ENCODE measurements at places on chromosomes 5 and 9.

DNA sequence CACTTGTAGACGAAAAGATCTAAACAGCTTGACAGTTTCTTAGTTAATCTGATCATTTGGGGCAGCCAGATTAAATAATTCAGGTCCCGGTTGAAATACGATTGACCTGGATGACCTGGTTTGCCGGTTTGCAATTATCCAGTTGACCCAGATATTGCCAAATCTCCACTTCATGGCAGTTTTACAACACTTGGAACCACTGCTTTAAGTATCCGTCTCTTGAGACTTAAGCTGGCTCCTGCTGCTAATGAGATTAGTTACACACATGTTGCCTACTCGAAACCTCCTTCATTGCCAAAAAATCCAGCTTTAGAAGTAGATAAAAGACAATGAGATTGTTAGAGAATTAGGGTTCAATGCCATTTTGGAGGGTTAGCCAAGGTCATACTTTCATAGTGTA lies 136.2 kb upstream of the HAPLN1 start:
- DNase-seq = no peak

DNA sequence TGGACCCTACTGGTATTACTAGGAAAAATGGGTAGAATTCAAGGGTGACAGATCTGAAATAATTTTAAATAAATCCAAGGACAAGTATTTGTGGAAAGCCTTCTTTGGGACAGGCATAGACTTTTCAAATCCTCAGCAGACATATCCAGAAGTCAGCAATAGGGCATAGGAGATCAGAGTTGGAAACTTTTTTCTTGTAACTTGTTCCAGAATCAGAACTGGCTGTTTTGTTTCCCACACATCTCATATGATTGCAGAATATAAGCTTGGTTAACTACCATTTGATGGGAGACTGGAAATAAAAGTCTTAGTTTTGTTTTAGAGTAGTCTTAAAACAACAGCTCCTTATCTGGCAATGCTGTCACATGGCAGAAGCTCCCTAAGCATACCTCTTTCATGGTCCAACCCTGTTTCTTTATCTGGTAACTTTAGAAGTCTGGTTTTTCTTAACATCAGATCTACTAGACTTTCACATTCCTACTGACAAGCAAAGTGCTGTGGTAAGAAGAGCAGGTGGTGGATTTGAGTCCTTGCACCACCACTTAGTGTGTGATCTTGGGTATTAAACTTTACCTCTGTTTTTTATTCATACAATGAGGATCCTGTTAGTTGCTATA lies 25.1 kb downstream of the XRCC4 start:
- DNase-seq = no peak

GRCh38 chr5:158883502-158883901 lies 216.2 kb downstream of the EBF1 start:
- no peak for DNase-seq

DNA sequence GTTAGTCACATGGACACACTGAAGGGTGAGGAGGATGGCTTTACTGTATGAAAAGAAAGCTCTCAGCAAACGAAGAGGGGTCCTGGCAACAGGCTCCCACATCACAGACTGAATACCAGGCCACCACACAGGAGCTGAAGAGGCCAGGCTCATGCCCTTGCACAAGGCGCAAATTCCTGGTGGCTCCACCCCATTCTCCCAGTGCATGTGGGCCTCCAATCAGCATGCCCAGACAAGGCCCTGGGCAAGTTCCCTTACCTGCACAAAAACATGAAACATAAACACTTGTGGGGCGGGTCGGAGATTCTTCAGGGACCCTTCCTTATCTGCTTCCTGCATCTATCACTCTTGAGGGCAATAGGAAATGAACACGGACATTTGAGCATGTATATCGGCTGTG lies 935.8 kb upstream of the EDIL3 start:
- DNase-seq = no peak

- no peak for DNase-seq
Observed at GRCh38 chr9:84671586-84672521, 2.3 kb downstream of the NTRK2 start.

GRCh38 chr5:65480306-65480865 lies 1.3 kb downstream of the ADAMTS6 start:
- peak; percentile 41 for DNase-seq

GRCh38 chr9:99678566-99678965 lies 143.1 kb upstream of the NR4A3 start:
- no peak for DNase-seq

GRCh38 chr5:100889896-100890295 lies 13.2 kb downstream of the ST8SIA4 start:
- DNase-seq = no peak

DNA sequence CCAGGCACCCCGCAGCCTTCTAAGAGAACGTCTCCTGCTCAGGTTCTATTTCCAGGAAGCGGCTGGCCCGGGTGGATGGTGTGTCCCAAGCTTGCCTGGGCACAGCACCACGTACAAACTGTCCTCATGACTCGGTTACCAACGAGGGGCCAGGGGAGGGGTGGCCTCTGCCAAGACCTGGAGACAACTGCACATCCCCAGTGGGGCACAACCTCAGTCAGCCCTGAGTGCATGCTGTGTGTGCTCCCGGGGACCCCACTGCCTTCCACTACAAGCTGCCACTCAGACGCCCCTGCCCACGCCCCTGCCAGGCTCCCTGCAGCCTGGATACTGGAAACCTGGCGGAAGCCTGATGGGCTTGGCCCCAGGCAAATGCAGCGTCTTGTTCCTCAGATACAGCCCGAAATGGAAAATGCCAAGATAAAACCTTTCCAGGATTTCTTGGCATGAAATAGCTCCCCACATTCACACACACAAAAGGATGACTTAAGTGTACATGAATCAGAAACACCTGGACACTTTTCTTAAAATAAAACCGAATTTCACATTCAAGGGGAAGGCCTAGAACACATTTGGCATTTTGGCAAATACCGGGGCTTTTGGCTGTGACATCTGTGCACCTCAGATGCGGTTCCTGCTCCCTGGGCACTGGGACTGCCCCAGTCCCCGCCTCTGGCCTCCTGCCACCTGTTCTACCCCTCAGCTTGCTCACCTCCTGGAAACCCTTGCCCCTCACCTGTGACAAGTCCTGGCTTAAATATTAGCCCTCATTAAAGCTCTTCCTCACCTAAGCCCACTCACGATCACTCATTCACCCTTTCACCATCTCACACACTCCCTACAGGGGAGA lies 62.5 kb downstream of the COL23A1 start:
- DNase-seq = no peak

DNA sequence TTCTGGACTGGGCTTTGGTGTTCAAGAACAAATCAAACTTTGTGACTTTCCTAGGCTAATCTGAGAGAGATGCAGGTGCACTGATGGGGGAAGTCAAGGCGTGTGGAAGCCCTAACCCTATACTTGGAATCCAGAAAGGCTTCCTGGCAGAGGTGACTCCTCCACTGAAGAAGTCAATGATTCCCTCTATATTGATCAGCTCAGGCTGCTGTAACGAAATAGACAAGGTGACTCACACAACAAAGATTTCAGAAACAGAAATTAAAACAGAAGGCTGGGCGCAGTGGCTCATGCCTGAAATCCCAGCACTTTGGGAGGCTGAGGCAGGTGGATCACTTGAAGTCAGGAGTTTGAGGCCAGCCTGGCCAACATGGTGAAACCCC lies 69.6 kb upstream of the GGTA1 start:
- no peak for DNase-seq

DNA sequence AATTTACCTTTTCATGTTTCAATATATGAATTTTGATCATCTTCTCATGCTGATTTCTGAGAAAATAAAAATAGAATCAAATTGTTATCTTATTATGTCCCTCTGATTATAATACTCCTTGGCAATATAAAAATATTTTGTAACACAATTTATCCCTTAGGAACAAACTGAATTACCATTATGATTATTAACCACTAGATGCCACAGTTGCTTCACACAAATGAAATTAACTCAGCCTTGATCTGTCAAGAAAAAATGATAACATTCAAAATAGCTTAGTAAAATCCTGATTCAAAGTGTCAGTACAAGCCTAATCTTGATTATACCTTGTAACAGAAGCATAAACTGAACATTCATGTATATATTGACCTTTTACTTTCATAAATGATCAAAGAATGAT lies 4.8 kb upstream of the CHSY3 start:
- peak; percentile 17 for DNase-seq

Data from suppressor macrophage (primary cell).